ENCODE measurements at places on chromosomes 3 and 15. TPM values are rescaled to one million over a fixed set of nuclear protein-coding genes. Genes with fewer than 3 reads are reported as not detected.

GRCh38 chr3:141998669-141999290 lies 122.3 kb downstream of the ATP1B3 start:
- DNase-seq = peak; percentile 57

SNURF gene
- total RNA-seq = 3.2 TPM

- DNase-seq = no peak
Observed at GRCh38 chr15:64699751-64700388, 75.5 kb downstream of the RBPMS2 start.

- DNase-seq = no peak
Observed at GRCh38 chr3:136141891-136142290, 54.2 kb downstream of the MSL2 start.

DNA sequence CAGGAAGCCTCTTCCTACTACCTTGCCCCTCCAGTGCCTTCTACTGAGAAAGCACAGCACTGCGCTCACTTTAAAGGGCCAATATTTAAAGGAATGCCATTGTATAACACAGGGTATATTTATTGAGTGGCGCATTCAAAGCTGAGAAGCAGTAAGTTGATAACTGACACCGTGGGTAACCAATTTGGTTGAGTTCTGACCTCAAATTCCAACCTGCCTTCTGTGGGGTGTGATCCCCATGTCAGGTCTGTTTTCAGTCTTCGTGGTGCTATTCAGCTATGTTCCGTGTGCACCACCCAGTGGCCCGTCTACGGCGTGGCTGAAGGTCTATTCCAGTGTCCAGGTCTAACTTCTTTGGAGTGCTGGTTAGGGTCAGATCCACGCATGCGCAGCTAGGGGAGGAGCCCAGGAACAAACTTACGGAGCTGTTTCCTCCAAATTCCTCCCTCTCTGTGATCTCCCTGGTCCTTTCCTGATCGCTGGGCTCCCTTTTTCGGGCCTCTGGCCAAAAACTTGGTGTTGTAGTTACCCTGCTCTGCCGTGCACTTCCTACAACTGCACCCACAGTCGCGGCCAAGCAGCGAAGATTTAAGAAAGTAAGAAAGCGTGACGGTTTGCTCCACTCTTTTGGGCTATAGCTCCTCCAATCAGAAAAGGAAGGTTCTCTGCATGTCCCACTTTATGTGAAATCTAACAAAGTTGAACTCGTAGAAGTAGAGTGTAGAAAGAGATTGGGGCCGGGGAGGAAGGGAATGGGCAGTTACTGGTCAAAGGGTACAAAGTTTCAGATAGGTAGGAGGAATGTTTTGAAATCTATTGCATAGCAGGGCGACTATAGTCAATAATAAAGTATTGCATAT lies 7.7 kb downstream of the LRRC2 start:
- DNase-seq = peak; percentile 97

SCAANT1 gene
- total RNA-seq = not detected

CISH gene
- 0.32 TPM for total RNA-seq

DNA sequence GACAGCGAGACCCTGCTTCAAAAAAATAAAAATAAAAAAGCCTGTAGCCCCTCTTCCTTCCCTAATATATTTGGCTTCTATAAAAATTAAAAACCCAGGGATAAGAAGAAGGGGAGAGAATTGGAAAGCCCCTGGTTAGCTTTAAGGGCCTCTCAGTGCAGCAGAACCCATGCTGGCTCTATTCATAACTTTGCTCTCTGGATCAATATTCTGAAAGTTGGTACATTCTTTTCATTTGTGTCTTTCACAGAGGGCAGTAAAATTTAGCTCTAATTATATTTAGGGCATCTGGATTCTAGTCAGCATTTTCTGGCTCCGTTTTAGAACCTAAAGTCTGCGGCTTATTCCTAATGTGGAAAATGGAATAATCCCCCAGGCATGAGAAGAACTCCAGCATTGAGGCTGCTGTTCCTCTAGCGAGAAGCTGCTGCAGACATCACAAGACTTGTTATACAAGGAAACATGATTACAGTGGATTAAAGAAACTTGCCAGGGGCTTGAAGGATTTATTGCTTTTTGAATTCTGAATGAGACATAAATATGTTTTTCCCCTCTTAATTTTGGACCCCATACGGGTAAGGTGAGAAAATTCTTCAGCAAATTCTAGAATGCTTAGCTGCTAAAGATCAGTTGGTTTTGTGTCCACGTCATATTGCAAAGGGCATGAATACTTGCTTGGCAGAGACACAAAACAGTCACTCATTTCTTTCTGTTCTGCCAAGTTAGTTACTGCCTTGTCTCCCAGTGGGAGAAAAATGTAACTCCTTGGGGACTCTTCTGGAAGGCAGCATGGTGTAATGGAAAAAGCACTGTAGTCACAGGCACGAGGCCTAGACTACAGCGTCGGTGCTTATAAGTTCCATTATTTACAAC lies 177.7 kb downstream of the VGLL4 start:
- DNase-seq = peak; percentile 98

DNA sequence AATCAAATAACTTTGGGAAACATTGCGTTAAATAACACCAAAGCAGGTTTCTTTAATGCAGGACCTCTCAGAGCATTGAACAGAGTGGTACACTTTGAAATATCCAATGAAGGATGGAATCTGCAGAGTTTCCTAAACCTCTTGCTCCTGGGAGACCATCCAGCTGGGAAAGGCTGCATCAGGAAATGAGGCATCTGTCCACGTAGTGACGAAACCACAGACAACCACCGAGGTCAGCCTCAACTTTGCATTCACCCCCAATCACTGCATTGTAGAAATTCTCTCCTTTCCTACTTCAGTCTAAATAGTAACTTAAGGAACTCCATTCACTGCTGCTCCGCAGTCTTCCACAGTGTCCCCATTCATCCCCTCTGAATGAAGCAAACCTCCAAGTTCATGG lies 41.5 kb upstream of the CDV3 start:
- no peak for DNase-seq

ABI3BP gene
- total RNA-seq = 0.58 TPM

TLR9 gene
- not detected for total RNA-seq

GOLGA8S gene
- total RNA-seq = not detected

DNA sequence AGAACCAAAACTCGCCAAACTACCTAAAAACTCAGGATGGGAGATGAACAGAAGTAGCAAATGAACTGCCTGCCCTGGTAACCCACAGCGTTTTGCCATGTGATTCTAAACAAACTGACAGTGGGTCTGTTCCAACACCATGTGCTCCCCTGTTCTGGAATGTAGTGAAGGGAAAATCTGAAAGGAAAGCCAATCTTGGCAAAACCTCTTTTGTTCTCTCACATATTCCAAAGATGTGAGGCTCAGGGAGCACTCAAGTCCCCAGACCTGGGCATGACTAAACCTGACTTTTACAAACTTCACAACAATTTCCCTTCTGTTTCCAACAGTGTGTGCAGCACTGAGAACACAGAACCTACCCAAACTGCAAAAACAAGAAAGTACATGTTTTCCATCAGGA lies 116.1 kb downstream of the IMPG2 start:
- peak; percentile 24 for DNase-seq

TMEM212 gene
- total RNA-seq = not detected

DNA sequence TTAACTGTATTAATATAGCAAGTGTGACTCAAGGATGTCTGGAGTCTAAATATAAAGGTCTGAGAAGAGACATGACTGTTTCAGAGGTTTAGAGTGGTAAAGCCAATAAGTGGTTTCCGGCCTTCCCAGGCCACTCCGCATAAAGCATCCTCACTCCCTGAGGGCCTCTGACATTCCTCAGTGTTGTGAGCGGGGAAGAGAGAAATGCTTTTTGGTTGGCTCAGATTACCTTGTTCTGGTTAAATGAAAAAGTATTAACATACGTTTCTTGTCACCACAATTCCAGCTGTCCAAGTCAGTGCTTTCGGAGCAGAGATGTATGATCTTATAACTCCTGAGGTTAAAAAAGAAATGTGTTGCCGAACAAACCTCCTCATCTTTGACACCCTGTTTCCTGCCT lies 103.8 kb downstream of the RBMS3 start:
- DNase-seq = no peak

NDUFB4 gene
- total RNA-seq = 291 TPM

DNA sequence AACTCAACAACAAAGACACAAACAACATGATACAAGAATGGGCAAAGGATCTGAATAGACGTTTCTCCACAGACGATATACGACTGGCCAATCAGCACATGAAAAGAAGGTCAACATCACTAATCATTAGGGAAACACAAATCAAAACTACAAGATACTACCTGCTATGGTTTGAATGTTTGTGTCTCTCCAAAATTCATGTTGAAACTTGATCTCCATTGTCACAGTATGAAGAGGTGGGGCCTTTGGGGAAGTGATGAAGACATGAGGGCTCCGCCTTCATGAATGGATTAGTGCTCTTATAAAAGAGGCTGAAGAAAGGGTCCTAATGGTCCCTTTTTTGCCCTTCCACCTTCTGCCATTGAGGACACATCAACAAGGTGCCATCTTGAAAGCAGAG lies 32.3 kb downstream of the ACAP2 start:
- no peak for DNase-seq

GRCh38 chr3:52232279-52233107 lies 6.5 kb downstream of the TWF2 start:
- no peak for DNase-seq

MAGI1 gene
- total RNA-seq = 3.6 TPM

GRCh38 chr3:16304061-16305010 lies 39.3 kb downstream of the OXNAD1 start:
- DNase-seq = no peak

DNA sequence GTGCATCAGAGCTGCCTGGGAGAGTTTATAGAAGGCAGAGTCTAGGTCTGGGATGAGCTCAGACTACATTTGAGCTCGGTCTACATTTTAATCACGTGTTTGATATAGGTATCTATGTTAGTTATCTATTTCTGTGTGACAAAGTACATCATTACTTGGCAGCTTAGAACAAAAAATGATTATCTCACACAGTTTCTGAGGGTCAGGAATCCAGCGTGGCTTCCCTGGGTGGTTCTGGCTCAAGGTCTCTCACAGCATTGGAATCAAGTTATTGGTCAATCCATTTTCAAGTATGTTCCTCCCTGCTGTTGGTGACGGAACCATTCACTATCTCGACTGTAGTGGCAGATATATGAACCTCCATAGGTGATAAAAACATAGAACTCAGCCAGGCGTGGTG lies 71.7 kb downstream of the ABHD5 start:
- DNase-seq = no peak

APOD gene
- 90.8 TPM for total RNA-seq

- DNase-seq = no peak
Observed at GRCh38 chr3:72165317-72165716, 380.4 kb upstream of the PROK2 start.

ACSBG1 gene
- 5.5 TPM for total RNA-seq

DNA sequence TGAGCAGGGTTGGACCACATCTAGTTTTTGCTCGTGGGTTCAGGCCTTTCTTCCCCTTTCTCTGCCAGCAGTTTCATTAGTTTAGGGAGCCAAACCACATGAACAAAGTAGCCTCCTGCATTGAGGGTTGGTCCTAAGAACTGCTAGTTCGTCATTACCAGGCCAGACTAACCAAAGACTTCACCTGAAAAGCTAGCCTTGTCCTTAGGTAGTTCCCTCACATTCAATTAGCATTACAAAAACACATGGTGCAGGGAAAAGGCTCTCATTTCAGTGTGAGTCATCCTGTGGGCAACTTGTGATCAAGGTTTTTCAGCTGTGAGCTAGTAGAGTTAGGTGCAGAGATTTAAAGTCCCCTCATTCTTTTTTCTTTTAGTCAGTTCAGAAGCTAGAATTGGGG lies 279.3 kb upstream of the CTNNB1 start:
- DNase-seq = peak; percentile 34

THRB gene
- 0.16 TPM for total RNA-seq

DNA sequence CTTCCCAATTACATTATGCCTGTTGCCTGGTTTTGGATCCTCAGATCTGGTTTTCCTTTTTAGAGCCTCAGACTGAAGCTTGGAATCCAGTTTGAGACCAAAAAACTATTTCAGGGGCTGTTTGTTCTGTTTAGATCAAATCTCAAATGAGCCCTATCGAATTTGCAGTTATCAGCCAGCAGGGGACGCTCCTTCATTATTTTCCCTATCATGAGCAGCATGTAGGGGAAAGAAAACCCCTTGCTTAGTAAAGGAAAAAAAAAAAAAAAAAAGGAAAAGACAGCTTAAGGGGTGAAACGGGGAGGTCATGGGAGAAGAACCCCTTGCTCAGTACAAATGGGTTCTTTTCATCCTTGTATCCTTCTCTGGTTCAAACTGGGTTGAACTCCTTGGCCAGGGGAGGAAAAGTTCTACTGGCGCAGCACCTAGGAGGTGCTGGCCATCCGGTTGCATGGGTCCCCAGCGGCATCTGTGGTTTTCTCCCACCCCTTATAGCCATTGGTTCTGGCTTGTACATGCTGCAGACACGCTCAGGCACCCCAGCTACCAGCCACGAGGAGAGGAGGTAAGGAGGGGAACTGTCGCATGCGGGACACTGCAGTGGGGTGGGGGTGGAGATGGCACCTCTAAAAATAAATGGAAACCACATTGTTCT lies 1375.1 kb upstream of the ALCAM start:
- DNase-seq = peak; percentile 65

OSTN gene
- total RNA-seq = not detected

ZDHHC19 gene
- not detected for total RNA-seq

CILP gene
- total RNA-seq = 0.13 TPM

DNA sequence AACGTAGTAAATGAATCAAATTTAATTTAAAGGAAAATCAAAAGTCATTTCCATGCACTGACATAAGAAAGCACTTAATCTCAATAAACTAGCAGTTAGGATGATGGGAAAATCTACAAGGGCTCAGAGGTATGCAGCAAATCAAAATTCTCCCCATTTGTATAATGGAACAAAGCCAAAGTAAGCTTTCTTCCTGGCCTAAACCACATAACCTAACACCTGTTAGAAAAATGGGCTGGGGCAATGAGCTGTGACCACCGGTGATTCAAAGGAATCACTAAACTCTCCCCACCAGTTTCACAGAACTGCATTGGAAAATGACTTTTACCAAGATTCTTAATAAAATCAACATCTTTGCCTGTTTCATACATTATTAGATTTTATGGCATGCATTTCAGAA lies 1024.3 kb downstream of the FHIT start:
- no peak for DNase-seq

PLA2G4D gene
- not detected for total RNA-seq

- DNase-seq = peak; percentile 40
Observed at GRCh38 chr3:123773681-123774431, 110.3 kb downstream of the MYLK start.

DNA sequence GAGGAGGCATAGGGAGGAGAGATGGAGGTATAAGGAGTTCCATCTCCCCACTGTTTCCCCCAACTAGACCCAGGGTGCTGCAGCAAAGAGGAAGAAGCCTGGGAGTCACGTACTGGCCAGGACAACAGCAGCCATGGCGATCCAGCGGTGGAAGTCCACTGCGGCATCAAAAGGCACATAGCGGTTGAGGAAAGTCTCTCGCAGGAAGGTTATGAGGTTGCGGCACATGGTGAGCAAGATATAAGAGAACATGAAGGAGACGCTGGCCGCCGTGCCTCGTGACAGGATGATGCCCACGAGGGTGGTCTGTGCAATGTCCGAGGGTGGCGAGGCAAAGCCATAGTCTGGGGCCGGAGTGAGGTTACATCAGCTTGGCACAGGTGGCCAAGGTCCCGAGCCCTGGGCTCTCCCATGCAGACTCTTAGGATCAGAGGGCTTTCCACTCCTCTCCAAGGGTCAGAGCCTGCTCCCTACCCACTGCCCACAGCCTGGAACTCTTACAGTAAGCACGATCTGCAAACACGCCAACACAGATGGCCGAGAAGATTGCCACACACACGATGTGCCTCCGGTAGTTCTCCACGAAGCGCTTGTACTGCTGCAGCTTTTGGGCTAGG lies 14.3 kb downstream of the DUOX2 start:
- no peak for DNase-seq

GRCh38 chr3:10527295-10528001 lies 22.1 kb upstream of the ATP2B2 start:
- no peak for DNase-seq

Measured in SK-MEL-5 (cell line).